ENCODE measurements at places on chromosomes 12 and 14.

DNA sequence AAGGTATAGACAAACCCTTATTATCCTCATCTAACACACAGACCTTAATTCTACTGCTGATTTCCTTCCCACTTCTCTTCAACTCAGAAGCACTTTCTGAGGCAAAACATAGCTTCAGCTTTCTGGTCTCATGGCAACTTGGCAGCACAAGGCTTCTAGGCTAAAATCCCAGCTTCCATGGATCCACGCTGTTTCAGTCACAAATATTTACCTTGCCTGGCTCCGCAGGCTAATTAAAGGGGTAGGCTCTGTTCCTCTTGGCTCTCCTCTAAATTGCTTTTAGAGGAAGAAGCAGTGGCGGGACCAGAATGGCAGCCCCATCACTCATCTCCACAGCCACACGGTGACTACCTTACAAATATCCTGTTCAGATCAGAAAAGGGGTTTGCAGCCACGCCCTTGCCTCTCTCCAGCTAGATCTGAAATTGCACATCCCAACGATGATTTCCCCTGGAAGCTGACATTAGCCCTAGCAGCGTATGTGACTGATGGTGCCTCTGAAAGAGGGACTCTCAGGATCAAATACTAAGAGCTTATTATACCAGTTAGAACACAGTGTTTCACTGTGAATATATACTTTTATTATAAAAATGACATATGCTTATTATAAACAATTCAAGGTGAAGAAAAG lies 221.5 kb upstream of the NUDT4 start:
- no peak for DNase-seq

DNA sequence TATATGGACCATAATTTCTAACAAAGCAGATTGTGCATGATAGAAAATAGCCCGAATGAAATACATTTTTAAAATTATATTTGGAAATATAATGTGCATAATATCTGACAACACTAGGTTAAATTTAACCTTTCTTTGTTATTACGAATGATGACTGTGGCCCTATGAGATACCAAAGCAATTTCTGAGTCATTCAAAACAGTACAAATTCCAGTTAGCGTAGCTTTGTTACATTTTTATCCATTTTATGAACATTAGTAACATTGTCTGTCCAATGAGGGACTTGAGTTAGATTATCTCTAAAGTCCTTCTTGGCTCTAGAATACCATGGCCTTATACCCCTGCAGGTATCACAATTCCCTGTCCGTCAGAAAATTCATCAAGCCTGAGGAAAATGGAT lies 39.0 kb upstream of the REP15 start:
- no peak for DNase-seq

- no peak for DNase-seq
These were observed 595.1 kb upstream of the ATP2B1 start for GRCh38 chr12:90303771-90304170.

GRCh38 chr12:118637767-118638370 lies 261.5 kb downstream of the SUDS3 start:
- DNase-seq: no peak

- peak; percentile 18 for DNase-seq
These were observed 239.0 kb downstream of the SLC16A7 start for GRCh38 chr12:59834659-59835474.

- no peak for DNase-seq
These were observed 117.2 kb downstream of the TMX1 start for GRCh38 chr14:51357250-51357649.

DNA sequence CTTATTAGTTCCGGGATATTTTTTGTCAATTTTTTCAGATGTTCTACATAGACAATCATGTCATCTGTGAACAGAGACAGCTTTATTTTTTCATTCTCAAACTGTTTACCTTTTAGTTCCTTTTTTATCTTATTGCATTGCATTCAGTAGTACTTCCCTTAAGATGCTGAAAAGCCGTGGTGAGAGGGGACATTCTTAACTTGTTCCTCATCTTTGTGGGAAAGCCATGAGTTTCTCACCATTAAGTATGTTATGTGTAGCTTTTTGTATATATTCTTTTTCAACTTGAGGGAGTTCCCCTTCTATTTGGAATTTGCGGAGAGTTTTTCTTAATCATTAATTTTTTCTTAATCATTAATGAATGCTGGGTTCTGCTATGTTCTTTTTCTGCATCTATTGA lies 1727.1 kb upstream of the SEL1L start:
- DNase-seq: no peak

- no peak for DNase-seq
These were observed 49.9 kb upstream of the BBS10 start for GRCh38 chr12:76398106-76398505.

GRCh38 chr14:86420131-86420530 lies 890.2 kb downstream of the FLRT2 start:
- DNase-seq: no peak
